Posterior vena cava (tissue), 2 donors: ENCODE measurements at places on chromosomes 3 and 15. TPM values are rescaled to one million over a fixed set of nuclear protein-coding genes. Genes with fewer than 3 reads are reported as not detected.

DNA sequence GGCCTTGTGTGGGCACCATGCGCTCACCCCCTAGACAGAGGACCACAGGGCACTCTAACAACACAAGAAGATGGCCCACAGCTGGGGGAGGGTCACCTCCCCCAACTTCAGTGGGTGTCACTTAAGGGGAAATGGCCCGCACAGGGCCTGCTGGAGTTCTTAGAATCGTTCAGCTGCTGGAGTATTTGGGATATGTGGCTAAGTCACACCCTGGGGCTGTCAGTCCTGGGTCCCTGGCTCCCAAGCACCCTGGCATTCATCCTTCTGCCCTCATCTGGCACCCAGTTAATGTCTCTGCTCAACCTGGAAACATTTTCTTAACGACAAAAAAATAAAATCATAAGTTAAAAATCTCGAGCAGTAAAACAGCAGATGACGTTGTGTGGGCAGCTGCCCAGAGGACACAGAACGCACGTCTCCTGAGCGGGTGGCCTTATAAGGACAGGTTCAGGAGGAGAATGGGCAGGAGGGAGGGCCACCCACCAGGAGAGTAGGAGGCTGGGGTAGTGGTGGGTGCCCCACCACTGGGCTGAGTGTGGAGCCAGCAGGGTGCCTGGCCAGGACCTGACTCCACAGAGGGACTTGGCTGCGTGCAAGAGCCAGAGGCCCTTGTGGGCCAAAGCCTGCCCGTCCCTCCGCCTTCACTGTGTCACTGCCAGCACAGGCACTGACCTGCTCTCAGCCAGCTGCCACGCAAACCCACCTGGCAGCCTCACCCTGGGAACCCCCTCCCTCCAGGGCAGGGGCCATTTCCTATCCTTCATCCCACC is 11.5 kb downstream of the KBTBD13 start:
- peak; percentile 94 for DNase-seq

DNA sequence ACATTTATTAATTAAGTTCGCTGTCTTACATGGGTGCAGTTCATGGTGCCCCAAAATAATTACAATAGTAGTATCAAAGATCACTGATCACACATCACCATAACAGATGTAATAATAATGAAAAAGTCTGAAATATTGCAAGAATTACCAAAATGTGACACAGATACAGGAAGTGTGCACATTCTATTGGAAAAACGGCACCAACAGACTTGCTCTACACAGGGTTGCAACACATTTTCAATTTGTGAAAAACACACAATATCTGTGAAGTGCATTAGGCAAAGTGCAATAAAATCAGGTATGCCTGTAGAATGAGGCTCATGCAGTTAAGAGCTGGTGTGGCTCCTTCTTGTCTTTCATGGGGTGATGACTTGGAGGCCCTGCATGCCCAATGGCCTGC is 265.8 kb downstream of the RPLP1 start:
- no peak for DNase-seq

GRCh38 chr15:52678468-52679231 is 538 bp downstream of the ATOSA start:
- DNase-seq, result peak; percentile 93

- DNase-seq, result no peak
Observed at GRCh38 chr3:132435911-132436425, 18.7 kb downstream of the DNAJC13 start.

DNA sequence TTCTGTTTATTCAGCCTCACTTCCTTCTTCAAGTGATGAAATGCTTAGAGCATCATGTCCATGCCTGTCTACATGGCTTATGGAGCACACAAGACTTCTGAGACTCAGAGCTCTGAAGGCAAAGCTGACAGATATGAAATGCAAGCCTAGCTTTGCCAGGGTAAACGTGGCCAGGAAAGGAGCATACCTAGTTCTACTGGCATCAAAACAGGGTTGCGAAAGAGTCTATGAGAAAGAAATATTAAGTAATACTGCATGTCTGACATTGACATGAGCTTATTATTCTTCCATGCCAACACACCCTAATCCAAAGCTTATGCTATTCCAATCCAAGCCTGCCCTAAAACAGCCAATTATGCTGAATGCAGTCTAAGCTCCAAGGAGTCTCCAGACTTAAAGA is 391.5 kb downstream of the ERC2 start:
- no peak for DNase-seq

DNA sequence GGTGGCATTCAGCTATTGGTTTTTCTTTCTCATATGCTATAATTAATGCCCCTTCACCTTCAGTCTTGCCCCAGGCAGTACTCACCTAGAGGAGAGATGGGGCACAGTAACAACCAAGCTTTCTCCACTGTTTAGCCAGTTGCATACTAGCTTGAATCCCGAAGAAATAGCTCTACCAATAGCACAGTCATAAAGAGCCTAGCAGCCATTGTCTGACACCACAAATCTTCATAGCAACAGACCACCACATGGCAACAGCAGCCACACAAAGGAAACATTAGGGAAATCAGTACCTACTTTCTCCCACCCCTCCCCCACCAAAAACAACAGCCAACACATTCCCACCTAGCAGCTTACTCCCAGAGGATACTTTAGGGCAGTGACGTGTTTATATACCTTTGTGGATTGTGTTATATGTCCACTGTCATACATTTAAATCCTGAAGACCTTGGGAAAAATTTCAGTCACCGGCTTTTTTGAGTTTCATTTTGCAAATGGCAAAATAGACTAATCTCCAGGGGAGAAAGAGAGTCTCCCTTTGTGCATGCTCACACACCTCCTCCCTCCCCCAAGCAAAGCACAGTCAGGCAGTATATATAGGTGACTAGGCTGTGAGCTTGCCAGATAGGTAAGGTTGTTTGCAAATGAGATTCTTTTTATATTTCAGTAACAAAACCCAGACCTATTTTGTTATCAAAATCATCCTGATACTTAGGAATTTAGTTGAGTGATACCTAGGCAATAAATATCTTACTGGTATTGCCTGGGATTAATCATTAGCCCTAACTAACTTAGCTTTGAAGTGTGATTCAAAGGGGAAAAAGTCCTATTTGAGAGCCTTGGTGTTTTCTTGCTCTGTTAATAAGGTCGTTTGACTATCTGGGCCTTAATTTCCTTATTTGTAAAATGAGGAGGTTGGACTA is 140.6 kb downstream of the RBPMS2 start:
- no peak for DNase-seq

DNA sequence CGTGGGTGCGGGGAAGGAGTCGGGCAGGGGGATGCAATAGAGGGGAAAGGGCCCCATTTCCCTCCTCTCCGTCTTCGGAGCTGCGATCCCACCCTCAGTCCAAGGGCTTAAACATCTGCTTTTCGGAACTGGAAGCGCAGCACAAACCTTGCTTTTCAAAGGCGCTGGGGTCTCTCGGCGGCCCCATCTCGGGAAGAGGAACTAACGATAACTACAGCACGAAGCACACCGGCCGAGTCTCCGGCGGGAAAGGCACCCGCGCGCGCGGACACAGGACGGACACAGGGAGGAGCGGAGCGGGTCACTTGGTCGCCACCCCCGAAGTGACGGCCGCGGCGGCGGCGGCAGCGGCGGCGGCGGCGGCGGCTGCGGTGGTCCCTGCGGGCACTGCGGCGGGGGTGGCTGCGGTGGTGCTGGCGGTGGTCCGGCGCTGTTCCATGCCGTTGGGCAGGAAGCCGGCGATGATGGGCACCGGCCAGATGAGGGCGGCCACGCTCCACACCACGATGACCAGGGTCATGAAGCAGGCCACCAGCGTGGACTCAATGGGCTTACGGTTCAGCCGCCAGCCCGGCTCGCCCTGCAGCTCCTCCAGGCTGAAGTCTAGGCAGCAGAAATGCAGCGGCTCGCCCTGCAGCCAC is 1.1 kb downstream of the TMEM158 start:
- DNase-seq, result peak; percentile 90

DNA sequence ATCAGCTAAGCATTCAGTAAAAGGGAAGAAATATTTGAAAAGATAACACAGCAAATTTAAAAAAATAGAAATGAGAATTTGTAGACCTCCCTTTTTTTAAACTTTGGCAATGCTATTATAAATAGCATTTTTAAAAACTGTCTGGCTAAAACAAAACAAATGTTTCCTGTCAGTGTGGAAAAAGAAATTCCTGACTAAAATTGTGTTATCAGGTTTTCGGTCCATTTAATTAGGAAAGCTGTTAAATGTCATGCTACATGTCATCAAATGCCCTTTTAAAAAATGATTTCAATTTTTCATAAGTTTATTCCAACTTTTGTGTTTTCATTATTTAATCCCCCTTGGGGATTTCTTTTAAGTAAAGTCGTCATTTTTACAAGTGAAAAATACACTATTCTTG is 29.6 kb downstream of the COL8A1 start:
- no peak for DNase-seq

The AEN gene
- total RNA-seq, result 12.2 TPM

The PSTPIP1 gene
- 12.9 TPM for total RNA-seq
